HuH-7.5 (cell line): ENCODE measurements at places on chromosomes 4 and X.

- DNase-seq, result no peak
Observed at GRCh38 chr4:3035674-3036073, 38.7 kb downstream of the HTT-AS start.

DNA sequence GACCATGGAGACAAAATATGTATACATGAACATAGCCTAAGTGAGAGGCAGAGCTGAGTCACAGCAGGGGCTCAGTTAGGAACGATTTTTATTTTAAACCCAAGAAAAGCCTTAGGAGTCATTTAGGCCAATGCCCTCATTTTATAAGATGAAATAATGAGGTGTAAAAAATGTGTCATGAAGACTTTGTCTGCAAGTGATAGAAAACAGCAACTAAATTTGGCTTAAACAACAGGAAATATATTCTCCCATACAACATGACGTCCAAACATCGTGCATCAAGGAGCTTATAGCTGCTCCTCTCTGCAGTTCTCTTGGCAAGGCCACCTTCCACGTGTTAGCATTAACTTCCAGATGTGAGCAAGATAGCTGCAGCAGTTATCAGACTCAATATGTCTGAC, 16.8 kb downstream of the SCFD2 start:
- DNase-seq, result no peak

DNA sequence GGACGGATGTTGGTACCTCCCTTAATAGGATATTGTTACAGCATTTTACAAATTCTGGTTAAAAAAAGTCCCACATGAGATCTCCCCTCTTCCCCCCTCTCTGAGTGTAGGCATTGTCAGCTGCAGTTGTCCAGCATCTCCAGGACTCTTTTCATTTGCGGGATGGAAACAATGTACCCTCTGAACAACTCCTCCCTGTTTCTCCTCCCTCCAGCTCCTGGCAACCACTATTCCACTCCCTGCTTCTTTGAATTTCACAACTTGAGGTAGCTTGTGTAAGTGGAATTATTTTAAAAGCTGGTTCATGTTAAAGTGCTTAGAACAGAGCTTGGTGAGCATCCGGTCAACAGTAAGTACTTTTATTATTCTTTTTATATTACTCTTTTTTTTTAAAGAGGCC, 69.8 kb downstream of the TBL1X start:
- DNase-seq, result no peak

- no peak for DNase-seq
Observed at GRCh38 chr4:30950737-30951136, 230.6 kb downstream of the PCDH7 start.

DNA sequence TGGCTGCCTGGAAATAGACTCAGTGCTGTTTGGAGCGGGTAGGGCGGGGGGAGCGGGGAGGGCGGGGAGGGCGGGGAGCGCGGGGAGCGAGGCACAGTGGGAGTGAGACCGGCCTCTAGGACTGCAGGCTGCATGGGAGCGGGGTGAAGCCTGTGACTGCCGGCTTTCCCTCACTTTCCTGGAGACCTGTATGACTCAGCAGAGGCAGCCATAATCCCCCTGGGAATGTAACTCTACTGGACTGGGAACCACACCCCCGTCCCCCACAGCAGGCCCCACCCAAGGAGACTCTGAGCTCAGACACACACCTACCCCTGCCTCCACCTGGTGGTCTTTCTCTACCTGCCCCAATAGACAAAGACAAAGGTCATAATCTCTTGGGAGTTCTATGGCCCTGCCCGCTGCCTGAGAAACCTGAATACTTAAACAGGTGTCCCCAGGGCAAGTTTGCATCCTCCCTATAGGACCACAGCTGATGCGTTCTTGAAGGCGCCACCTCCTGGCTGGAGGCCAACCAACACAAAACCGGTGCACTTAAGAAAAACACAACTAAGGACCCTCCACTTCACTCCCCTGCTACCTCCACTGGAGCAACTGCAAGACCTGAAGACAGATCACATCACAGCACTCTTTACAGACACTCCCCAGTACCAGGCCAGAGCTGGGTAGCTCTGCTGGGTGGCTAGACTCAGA, 18.0 kb downstream of the HDAC8 start:
- no peak for DNase-seq

GRCh38 chr4:2689825-2690700, 66.1 kb downstream of the TNIP2 start:
- DNase-seq, result no peak

DNA sequence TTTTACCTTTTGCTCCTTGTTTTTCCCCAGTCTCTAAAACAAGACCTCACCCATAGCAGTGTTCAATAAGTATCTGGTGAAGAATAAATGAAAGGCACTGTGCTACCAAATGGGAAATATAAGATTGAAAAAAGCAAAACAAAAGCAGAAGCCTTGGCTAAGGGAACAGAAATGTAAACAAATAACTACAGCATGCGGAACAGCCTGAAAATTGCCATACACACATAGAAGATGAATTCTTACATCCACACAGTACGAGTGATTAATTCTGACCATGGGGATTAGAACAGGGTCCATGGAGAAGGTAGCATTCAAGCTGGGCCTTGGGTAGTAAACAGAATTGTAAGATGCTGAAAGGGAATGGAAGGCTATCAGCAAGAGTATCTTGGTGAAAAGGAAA, 40.5 kb downstream of the TMEM150C start:
- no peak for DNase-seq

GRCh38 chr4:141158219-141158618, 24.9 kb upstream of the RNF150 start:
- peak; percentile 6 for DNase-seq
